ENCODE measurements at places on chromosomes 12 and 14. TPM values are rescaled to one million over a fixed set of nuclear protein-coding genes. Genes with fewer than 3 reads are reported as not detected.
A peak's percentile ranks its signal among the peaks of the same experiment; 100 is the strongest.

Gene FITM1
- 3.5 TPM for total RNA-seq

Gene SETD1B
- 23.1 TPM for total RNA-seq

GRCh38 chr12:48827026-48827425, 8.7 kb downstream of the CACNB3 start:
- H3K27ac ChIP-seq: no peak overlapping the region
- peak; percentile 35 for DNase-seq
- H3K4me3 ChIP-seq: no peak overlapping the region
- H3K27me3 ChIP-seq: no peaks in the 10 kb centered on the region
- peaks cover 3% of the 10 kb centered on the region for H3K4me1 ChIP-seq

Gene EXOC3L4
- total RNA-seq: 2.4 TPM

GRCh38 chr12:111068290-111068689, 147.9 kb upstream of the MYL2 start:
- H3K36me3 ChIP-seq: no peaks in the 10 kb centered on the region
- H3K27me3 ChIP-seq: no peaks in the 10 kb centered on the region
- no peak overlapping the region for H3K27ac ChIP-seq
- no peaks in the 10 kb centered on the region for H3K4me1 ChIP-seq

DNA sequence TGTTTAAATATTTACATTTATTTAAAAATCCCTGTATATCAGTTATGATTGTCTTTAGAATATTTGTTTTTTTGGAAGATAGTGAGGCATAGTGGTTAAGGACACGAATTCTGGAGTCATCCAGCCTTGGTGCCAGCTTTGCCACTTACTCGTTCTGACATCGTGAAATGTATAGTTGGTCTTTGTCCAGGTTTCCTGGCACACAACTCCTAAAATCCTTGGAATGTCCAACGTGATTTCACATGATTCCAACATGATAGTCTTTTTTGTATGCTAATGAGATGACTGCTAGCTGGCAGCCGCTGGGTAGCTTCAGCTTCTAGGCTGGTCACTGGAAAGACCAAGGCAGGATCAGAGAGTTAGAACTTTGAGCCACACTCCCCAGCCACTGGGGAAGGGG, 64.8 kb downstream of the PRICKLE1 start:
- no peaks in the 10 kb centered on the region for H3K4me1 ChIP-seq
- no peaks in the 10 kb centered on the region for H3K36me3 ChIP-seq
- no peak overlapping the region for H3K27ac ChIP-seq
- no peaks in the 10 kb centered on the region for H3K27me3 ChIP-seq

Gene C12orf60
- 5.3 TPM for total RNA-seq

Gene CCDC197
- total RNA-seq: 5.6 TPM
